Cardiac muscle cell (in vitro differentiated cells and primary cell): ENCODE measurements at places on chromosomes 2 and 18.

DNA sequence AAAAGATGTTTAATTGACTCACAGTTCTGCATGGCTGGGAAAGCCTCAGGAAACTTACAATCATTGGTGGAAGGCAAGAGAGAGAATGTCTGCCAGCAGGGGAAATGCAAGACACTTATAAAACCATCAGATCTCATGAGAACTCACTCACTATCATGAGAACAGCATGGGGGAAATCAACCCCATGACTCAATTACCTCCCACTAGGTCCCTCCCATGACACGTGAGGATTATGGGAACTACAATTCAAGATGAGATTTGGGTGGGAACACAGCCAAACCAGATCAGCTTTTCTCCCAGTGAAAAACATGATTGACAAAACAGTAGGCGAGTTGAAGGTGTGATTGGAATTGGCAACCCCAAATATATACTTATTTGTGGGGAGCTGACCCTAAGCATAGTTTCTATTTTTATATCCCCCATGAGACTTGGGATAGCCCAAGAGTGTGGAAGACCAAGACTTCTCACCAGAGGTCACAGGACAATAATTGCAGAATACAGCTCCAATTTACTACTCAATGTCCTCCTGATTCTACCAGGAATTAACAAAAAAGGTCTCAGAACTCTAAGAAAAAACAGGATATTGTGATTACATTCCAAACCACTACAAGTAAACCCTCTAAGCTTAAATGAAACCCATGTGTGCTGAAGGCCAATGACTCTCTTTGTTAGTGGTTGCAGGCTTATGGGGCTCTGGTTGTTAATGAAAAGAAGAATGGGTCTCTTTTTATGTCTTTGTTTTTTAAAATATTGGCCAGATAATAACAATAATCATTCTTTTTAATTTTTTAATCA lies 96.1 kb upstream of the PIK3C3 start:
- DNase-seq: no peak

GRCh38 chr2:60529136-60529784 lies 24.2 kb downstream of the BCL11A start:
- no peak for DNase-seq

- DNase-seq: no peak
These were observed 209.8 kb downstream of the DCDC2C start for GRCh38 chr2:3913166-3913565.

DNA sequence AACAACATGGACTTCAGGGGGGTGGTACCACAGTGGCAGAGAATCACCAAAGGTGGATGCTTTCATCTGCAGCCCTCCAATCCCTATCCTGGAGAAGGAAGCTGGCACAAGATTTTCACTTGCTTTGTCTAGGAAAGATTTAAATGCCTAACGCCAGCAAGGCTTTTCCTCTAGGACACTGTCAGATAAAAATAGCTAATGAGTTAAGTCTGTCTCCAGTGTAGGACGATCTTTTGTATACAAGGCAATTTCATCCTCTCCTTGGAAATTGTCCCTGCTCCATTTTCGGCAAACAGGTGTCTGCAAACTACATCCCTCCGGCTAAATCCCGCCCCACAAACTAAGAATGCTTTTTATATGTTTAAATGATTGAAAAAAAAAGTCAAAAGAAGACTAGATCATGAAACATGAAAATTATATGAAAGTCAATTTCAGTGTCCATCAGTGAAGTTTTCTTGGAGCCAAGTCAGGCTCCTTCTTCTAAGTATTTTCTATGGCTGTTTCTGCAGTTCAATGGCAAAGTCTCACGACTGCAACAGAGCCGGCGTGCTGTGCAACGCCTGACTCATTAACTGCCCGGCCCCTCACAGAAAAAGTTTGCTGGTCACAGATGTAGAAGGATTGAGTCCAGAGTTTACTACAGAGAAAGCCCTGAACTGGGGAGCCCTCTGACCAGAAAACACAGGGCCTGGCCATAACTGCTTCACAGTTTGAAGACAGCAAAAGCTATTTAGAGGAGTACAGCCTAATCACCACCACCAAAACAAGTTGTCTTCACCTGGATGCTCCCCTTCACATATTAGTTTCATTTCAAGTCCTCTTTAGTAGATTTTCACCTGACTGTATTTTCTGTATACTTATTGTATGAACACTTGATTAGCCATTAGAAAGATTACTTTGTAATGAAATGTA lies 52.3 kb downstream of the PIEZO2 start:
- peak; percentile 11 for DNase-seq
